Stimulated activated CD8-positive, alpha-beta memory T cell treated with anti-CD3 and anti-CD28 coated beads, Interleukin-4, amount 100 ng/mL, for 24 hours (primary cell): ENCODE measurements at places on chromosomes 11 and 22.

- peak; percentile 76 for DNase-seq
Observed at GRCh38 chr22:28882878-28883656, at the start of gene ZNRF3. ZNRF3 (plus strand) TSS chr22:28883572; CDS start chr22:28883767, 195 bp downstream.

DNA sequence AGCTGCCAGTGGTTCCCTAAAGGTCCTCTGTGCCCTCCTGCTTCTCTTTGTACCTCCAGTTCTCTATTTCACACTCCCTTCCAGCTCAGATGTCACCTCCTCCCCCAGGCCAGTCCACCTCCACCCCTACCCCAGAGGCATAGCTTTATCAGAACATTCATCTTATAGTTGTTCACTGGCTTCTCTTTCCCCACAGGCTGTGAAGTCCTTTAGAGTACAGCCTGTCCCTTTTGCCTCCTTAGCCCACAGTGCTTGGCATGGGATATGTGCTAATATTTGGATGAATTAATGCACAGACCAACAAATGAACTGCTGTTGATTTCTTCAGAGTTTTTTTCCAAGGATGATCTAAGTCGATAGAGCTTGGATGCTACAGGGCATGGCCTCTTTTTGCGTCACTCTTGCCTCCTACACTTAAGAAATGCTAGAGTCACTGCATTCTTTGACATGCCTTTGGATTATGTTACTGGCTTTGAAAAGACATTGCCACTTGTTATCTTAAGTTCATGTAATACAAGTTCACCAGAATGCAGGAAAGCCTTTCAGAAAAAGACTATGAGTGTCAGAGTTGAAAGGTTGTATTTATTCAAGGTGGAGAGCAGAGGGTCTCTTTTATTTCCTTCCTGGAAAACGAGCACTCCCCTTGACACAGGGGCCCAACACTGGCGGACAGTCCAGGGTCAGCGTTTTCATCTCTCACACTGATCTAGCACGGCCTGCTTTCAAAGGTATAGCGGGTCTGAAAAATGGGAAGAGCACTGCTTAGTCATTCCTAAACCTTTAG is 75.7 kb downstream of the PISD start:
- no peak for DNase-seq

DNA sequence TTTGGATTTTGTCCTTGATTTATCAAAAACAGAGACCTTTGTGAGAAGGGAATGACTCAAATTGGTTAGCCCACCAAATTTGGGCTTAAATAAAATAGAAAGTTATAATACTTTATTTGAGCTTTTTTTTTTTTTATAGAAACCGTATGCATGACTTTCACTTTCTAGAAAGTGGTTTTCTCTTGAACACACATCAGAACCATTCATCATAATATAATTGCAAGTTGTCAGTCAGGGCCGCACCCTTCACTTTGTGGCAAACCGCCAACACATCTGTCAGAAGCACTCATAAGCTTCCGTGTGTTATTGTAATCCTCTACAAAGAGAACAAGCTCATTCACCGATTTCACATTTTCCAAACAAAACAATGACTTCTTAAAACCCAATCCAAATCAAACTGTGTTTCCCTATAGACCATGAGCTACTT is 76.1 kb downstream of the SOX6 start:
- no peak for DNase-seq

- DNase-seq: no peak
Observed at GRCh38 chr11:122797651-122798050, 40.6 kb upstream of the CRTAM start.

- DNase-seq: peak; percentile 11
Observed at GRCh38 chr11:44943118-44943517, 7.6 kb downstream of the TP53I11 start.

DNA sequence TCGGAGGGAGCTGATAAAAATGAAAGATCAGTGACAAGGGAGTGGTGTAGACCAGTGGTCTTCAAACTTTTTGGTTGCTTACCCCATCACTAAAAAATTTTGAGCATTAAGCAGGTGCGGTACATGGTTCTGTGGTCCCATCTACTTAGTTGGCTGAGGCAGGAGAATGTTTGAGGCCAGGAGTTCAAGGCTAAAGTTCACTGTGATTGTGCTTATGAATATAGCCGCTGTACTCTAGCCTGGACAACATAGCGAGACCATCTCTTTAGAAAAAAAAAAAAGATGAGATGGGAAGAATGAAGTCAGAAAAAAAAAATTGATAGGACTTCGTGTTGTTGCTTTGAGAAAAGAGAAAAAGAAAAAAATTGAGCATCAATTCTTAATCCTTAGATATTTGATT is 7.8 kb downstream of the MTMR3 start:
- no peak for DNase-seq

DNA sequence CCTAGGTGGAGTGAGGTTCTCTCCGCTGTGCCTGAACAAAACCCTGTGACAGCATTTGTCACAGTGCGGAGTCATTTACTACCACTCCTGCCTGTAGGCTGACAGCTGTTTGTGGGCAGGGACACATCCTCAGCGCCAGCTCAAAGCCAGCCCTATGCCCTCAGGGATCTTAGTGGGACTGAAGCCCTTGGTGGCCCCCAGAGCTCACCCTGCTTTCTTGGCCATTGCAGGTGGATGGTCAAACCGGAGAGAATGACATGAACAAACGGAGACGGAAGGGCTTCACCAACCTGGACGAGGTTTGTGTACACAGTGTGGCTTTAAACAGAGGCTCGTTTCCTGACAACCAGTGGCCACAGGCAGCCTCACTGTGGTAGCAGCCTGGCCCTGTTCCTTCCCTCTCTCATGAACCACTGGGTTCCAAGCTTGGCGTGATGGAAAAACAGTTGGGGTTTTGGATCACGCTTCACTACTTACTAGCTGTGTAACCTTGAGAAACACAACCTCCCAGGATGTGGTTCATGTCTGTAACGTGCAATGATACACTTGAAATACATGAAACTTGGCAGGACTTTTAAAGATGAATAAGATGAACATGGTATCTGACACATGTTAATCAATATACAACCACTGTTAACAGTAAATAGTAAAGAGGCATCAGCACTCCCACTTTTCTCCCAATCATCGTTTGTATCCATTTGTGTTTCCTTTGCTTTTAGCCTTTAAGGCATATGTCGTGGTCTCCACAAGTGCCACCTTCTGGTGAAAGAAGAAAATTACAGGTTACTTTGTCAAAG is 125.8 kb downstream of the MICAL2 start:
- peak; percentile 13 for DNase-seq

DNA sequence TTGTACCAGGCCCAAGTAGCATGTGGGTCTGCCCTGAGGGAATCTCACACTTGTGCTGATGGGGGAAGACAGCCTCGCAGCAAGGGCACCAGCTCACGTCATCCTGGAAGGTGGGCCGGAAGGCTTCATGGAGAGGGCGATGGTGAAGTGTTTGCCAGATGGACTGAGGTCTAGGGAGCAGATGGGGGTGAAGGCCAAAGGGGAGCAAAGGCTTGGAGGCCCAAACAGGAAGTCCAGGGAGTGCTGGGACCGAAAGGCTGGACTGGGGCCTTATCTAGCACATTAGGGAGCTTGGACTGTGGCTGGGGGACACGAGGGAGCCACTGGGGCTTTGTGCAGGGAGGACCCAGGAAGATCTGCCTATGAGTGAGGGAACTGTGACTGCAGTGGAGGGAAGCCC is 1.2 kb upstream of the TNFRSF13C start:
- no peak for DNase-seq

DNA sequence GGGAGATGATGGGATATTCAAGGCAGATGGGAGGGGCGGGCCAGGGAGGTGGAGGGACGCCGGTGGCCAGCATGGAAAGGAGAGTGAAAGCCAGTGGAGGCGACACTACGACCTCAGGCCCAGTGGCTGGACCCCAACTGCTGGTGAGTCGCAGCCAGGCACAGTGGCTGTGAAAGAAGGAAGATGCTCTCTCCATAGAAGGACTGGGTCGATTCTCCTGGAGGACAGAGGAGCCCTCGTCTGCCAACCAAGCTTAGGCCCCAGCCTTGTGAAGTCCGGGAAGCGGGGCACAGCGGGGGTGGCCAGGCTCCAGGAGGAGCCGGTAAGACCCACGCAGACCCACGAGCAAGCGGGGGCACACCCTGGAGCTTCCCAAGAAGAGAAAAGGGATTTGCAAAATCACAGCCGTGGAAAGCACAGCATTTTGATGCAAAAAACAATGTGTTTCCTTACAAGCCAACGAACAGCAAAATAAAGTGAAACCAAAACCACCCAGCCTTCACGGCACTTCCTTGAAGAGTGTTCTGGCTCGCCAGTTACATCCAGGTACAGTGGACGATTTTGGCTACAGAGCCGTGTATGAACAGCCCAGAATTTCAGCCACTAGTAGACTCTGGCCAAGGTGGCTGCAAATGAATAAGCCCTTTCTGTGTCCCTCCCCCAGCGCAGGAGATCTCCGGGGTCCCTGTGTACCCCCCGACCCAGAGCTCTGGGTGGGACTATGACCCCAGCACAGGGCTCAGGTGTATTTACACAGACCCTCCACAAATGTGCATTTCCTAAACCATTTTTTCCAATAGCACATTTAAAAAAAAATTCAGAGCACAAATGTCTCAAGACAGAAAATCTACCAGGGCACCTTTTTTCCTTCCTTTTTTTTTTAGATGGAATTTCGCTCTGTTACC is 96.9 kb downstream of the TRMU start:
- DNase-seq: no peak
